ENCODE measurements at places on chromosomes 4 and X.

GRCh38 chr4:77636902-77637301, 31.3 kb downstream of the CXCL13 start:
- no peak for DNase-seq

DNA sequence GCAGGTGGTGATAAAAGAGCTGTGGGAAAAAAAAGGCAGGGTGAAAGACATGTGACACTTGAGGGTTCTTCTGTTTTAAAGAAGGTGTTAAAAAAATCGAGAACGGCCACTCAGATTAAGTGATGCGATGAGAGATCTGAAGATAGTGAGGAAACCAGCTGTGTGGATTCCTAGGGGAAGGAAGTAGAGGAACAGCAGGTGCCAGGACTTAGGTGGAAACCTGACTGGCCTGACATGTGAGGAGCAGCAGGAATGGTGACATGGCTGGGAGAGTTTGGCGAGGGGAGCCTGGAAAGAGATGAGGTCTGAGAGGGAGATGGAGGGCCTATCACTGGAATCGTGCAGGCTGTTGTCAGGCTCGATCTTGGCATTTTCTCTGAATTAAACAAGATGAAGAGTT, 55.5 kb downstream of the BMPR1B start:
- DNase-seq, result no peak

GRCh38 chrX:17787557-17787956, 50.3 kb downstream of the SCML1 start:
- no peak for DNase-seq

- no peak for DNase-seq
Observed at GRCh38 chr4:11505221-11505971, 76.7 kb upstream of the HS3ST1 start.

DNA sequence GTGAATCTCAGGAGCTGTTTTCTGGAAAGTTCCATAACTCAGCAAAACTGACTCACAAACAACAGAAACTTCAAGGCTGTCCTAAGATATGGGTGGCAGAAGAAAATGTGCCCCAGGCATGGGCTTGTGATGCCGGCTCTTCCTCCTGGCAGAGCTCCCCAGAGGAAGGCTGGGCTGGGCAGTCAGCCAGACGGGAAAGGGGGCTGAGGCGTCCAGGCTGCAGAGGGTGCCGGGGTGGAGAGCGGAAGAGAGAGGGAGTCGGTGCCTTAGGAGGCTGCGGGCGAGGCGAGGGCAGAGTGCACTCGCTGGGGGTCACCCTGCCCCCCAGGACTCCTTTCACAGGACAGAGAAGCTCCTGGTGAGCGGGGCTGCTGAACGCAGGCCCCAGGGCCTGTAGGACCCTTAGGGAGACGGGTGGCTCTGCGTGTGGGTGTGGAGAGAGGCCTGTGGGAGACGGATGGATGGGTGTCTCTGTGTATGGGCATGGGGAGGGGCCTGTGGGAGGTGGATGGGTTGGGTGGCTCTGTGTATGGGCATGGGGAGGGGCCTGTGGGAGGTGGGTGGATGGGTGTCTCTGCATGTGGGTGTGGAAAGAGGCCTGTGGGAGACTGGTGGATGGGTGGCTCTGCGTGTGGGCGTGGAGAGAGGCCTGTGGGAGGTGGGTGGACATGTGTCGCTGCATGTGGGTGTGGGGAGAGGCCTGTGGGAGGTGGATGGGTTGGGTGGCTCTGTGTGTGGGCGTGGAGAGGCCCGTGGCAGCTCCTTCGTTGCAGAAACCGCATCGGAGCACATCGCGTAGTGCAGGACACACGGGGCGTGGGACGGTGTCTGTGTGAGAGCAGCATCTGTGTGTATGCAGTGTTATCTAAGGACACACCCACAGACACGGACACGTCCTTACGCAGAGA, 15.9 kb downstream of the PCGF3 start:
- DNase-seq, result no peak

DNA sequence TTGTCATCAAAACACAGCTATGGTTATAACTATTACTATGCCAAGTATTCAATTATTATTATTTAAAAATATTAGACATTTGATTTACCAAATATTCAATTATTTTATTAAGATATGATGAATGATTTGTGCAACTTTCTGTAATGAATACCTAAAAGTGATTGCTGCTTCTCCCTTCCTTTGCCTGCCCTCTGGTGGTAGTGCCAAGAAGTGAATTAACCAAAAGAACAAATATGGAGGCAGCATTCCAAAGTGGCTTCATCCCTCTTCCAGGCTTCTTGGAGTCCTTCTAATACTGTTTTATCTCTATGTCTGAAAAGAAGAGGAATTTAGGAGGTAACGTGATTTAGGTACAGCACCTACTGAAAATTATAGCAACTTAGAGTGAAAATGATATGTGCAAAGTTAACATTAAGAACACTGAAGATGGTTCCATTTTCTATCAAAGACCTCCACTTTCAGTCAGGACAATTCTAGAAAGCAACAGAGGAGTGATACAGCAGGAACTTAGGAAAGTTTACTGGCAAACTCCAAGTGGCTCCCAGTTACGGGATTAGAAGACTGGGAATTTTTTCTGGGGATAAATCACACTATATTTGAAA, 43.0 kb downstream of the ENPEP start:
- no peak for DNase-seq

GRCh38 chrX:149949743-149950436, 11.6 kb upstream of the EOLA2 start:
- DNase-seq, result no peak

Data from omental fat pad (tissue), 4 donors.